ENCODE measurements at places on chromosomes 7 and 10. TPM values are rescaled to one million over a fixed set of nuclear protein-coding genes. Genes with fewer than 3 reads are reported as not detected.

Gene HTRA1
- 94.9 TPM for polyA plus RNA-seq

Gene FAM25C
- polyA plus RNA-seq = not detected

Gene RAPGEF5
- polyA plus RNA-seq = 0.09 TPM

Gene NCF1
- not detected for polyA plus RNA-seq

- DNase-seq = no peak
Measured at GRCh38 chr7:22008087-22008486, 62.4 kb upstream of the CDCA7L start.

DNA sequence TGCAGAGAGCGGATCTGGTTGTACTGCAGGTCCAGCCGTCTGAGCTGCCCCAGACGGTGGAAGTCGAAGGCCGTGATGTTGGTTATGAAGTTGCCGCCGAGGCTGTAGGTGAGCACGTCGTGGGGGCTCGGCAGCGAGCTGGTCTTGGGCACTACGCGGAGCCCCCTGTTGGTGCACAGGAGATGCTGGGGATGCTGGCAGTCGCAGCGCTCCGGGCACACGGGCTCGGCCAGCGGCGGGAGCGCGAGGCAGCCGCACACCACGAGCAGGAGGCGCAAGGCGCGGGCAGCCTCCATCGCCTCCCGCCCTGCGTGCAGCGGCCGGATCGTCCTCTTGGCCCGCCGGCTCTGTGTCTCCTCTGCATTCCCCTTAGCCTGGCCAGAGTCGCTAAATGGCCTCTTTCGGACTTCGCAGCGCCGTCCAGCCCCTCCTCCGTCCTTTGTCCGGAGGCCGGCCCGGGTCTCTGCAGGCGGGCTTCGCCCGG, 337 bp downstream of the TRIL start:
- DNase-seq = no peak
